ENCODE measurements at places on chromosomes 5 and 9.
A peak's percentile ranks its signal among the peaks of the same experiment; 100 is the strongest.

DNA sequence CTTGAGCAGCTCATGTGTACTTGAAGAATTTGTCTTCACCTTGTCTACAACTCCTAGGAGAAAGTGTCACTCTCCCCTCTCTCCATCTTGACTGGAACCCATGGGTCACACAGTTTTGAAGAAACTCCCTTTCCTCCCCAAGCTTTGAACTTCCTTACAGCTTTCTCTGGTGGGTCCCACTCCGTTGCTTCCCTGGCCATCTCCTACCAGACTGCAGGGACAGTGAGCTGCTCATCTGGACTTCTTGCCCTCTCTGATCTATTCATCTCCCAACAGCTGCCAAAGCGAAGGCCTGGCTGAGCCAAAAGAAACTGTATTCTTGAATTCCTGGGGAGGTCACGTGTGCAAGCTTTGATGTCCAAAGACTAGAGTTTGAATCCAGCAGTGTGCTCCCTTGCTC lies 22.7 kb upstream of the CXCL14 start:
- no peak for DNase-seq

DNA sequence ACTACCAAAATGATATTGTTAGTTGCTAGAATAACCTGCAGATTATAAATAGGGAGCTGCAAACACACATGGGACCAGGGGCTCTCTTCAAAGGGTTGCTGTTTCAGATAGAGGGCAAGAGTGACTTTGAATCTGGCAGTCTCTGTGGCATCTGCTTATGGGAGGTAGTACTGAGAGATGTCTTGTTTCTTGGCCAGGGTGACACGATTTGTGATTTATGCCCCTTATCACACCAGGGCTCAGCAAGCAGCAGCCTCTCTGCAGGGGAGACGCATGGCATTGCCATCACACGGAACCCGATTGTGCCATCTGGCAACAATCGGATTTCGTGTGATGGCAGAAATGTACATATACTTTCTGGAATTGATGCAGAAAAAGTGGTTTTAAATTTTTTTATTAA lies 615.6 kb downstream of the ZNF608 start:
- DNase-seq = no peak

DNA sequence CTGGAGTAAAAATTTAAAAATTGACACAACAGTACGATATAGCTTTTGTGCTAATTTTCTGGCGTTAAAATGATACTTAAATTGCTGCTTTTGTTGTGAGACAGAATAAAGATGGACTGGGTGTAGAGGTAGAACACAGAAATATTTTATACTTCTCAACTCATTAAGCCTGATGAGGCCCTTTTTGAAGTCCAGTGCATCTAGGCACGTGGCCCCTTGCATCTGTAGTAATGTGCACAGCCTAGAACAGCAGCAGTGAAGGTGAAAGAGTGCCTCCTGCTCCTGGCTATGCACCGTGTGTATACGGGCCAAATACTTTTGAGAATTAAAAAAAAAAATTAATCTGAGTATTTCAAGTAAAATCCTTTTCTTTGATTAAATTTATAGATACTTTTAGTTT lies 115.6 kb downstream of the XRCC4 start:
- DNase-seq = no peak

DNA sequence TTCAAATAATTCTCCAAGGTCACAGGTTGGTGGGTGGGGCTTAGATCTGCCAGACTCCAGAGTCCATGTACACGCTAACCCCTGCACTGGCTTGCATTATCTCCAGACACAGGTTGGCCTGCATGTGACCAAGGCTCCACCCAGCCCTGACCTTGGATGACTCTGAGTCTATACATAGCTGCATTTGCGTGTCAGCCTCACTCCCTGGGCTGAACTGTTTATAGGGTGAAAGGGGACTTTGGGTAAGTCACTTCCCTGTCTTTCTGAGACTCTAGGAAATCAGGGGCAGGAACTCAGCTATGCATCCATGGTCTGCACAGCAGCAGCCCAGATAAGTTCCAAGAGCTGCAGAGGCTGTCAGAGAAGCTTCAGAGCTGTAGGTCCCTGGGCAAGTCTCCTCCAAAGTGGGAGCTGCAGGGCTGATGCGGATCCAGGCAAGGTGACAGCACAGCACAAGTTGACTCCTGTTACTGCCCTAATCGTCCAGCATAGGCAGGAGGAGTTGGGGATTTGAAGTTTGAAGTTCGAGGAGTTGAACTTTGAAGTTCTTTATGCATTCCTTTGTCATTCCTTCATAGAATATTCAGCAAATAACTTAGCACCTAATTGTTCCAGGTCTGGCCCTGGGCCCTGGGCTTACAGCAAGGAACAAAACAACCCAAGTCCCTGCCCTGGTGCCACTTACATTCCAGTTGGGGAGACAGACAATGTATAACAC lies 53.4 kb downstream of the SLC22A5 start:
- DNase-seq = peak; percentile 50

All from renal cortical epithelial cell (primary cell).